Myocyte (in vitro differentiated cells): ENCODE measurements at places on chromosomes 1 and 21. TPM values are rescaled to one million over a fixed set of nuclear protein-coding genes. Genes with fewer than 3 reads are reported as not detected.

FAM131C gene
- not detected in 2 replicates for total RNA-seq

SLFNL1 gene
- 0.05 and 0.27 TPM in 2 replicates for total RNA-seq

SPAG17 gene
- not detected in 2 replicates for total RNA-seq

CNR2 gene
- total RNA-seq: not detected in 2 replicates

CD101 gene
- total RNA-seq: 0.10 and 0.11 TPM in 2 replicates

SSU72 gene
- total RNA-seq: 97.7 and 108 TPM in 2 replicates

GPR161 gene
- total RNA-seq: 7.0 and 8.4 TPM in 2 replicates

GRCh38 chr1:229657993-229658755 is 32.1 kb downstream of the URB2 start:
- no peak for DNase-seq

GRCh38 chr21:45262041-45262581 is 25.6 kb downstream of the POFUT2 start:
- DNase-seq: no peak

DNA sequence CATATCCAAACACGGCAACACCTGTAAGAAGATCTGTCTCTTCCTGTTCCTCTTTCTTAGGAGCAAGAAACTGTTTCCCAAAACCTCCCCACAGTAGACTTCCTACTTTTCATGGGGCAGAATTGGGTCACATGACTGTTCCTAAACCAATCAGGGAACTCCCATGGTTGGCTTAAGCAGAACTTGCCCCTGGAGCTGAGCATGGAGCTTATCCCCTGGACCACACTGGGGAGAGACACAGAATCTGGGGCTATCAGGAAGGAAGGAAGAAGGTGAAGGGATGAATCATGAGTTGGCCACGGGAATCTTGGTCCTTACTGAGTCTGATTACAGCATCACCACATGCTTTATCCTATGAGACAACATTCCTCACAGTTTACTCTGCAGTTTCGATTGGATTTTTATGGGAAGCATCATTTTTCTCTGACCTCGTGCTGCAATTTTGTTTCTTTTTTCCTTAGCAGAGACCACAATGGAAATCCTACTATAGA is 81.8 kb downstream of the CDC7 start:
- peak; percentile 36 for DNase-seq

DNA sequence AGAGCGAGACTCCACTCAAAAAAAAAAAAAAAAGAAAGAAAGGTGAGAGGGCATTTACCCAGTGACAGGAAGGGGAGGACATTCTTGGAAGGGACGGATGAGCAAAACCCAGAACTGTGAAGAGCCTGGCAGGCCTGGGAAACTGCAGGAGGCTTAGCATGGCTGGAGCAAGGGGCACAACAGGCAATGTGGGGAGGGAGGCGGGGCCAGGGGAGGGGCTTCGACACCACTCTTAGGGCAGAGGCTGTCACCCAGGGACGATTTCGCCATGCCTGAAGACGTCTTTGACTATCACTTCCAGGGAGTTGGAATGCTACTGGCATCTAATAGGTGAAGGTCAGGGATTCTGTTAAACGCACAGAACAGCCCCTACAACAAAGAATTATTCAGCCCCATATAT is 184.0 kb downstream of the HUNK start:
- no peak for DNase-seq

GRCh38 chr1:244353551-244354091 is 98.1 kb downstream of the ADSS2 start:
- DNase-seq: peak; percentile 87

DNA sequence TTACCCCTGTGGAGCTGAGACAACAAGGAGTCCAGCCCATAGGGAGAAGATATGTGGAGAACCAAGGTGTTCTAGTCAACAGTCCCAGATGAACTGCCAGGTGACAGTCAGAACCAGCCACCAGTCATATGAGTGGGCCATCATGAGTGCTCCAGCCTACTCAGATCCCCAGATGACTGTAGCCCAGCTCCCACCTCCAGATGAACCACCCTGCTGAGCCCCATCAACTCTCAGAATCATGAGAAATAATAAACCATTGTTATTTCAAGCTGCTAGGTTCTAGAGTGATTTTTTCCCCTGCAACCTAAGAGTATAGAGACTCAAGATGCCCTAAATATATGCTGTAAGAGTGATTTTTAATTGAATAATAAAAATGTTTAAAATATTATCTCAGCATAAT is 444.2 kb downstream of the GPATCH2 start:
- DNase-seq: no peak

DNA sequence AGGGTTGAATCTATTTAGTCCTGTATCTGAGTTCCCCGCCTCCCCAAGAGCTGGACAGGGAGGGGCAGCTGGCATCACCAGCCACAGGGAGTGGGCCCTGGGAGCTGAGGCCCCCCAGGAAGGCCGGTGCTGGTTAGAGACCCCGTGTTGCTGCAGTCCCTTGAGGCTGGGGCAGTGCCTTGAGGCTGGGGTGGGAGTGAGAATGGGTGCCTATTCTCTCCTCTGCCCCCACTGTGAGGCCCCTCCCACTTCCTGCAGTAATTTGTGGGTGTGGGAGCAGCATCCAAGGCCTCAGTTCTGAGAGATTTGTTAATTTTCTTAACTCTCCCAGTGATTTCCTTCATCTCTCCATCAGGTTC is 2.5 kb upstream of the TRAPPC3 start:
- no peak for DNase-seq

- no peak for DNase-seq
Measured at GRCh38 chr1:66452162-66452561, 81.8 kb upstream of the SGIP1 start.

DNA sequence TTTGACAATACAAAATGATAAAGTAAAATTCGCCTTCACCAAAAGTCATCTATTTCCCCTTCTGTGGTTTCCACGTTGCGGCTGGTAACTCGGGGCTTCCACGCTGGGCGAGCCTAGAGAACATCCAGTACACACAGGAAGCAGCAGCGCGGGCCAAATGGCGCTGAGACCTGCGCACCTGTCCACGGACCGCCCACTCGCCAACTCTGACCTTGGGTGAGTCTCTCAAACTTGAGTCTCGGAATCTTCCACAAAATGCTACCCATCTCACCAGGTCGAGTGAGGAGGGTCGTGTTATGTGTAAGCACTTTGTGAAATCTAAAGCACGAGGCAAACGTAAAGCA is 820 bp upstream of the TTF2 start:
- DNase-seq: peak; percentile 11

GRCh38 chr1:43783671-43784205 is 76.4 kb downstream of the ST3GAL3 start:
- no peak for DNase-seq

DNA sequence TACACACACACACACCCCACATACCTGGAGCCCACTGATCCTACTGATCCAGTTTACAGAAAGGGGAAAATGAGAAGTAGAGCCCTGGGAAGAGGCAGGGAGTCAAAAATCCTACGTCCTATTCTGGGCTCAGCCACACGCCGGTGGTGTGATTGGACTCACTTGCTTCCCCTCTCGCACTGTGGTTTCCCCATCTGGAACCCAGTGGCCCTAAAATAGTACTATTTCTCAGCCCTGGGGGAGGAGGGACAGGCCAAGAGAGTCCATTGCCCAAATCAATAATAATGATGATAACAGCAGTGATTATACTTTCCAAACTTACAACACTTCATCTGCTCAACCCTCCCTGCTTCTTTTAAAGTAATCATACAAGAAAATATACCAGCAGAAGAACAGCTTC is 2.9 kb upstream of the PIGR start:
- peak; percentile 35 for DNase-seq

DNA sequence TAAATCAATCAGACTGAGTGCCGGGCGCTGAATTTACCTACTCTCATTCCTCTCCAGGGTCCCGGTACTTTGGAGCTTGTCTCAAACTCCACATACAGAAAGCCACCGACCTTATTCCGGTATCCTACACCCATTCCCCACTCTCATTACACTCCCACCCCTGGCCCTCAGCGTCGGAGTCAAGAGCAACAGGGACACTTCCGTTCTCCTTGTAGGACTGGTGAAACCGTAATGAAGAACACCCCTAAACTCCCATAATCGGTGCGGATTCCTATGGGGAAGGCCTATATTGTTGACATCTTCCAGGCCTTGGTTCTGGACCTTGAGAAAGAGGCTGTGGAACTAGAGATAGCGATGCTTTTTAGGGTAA is 798 bp downstream of the ZBED6 start:
- peak; percentile 51 for DNase-seq

DNA sequence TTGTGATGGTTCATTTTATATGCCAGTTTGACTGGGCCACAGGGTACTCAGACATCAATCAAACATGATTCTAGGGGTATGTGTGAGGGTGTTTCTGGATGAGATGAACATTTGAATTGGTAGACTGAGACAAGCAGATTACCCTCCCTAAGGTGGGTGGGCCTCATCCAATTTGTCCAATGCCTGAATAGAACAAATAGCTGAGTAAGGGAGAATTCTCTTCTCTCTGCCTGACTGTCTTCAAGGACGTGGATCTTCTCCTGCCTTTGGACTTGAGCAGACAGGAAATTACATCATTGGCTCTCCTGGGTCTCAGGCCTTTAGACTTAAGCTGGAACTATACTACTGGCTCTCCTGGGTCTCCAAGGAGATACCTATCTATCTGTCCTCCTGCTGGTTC is 64.4 kb downstream of the SUSD4 start:
- DNase-seq: no peak

DNA sequence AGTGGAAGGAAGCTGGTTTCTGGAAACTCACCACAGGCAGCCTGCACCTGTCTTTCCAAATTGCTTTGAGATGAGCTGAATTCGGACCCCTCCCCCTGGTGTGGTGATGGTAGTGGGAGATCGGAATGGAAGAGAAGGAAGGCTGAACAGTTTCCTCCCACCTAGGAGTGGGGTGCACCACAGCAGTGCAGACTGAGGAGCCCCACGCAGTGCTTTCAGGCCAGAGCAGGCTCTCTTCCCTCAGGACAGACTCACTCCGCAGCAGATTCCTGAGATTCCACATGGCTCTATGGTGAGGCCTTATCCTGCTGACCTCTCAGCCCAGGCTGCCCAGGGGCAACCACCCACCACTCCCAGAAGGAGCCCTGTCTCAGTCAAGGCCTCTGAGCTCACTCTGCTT is 80.9 kb downstream of the ATP1A1 start:
- DNase-seq: peak; percentile 97

- DNase-seq: no peak
Measured at GRCh38 chr1:176609556-176610408, 146.8 kb downstream of the PAPPA2 start.

- DNase-seq: peak; percentile 15
Measured at GRCh38 chr1:111989531-111990025, at the start of gene KCND3. Gene KCND3, minus strand, starts transcription at chr1:111989668.

DNA sequence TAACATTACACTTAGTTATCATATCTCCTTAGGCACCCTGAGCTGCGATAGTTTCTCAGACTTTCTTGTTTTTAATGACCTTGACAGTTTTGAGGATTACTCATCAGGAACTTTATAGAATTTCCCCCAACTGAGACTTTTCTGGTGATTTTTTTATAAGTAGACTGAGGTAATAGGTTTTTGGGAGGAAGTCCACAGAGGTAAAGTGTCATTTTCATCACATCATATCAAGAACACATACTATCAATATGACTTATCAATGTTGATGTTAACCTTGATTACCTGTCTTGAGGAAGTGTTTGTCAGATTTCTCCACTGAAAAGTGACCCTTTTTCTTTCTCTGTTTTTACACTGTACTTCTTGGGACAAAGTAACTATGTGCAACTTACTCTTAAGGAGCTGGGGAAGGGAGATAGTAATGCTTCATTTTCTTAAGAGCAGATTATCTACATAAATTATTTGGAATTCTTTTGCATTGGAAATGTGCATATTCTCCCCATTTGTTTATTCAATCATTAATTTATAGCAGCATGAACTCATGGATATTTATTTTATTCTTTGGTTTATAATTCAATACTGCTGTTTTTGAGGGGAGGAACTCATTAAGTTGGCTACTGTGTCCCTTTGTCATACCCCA is 72.8 kb upstream of the HSD17B7 start:
- DNase-seq: no peak

DNA sequence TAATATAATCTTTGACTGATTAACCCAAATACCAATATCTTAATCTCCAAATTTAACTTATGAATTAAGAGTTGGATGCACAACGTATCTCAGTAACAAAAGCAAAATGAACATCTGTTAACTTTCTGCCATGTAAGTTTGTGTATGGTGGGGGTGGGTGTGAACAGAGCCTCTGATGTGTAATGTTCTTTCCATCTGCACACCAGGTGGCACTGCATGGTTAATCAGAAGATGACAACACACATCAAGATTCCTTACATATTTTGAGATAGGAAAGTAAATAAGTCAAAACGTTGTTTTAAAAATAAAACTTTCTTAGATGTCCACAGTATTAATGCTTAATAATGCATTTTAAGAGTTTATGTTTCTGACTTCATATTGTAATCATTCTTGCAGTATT is 251.9 kb downstream of the DPYD start:
- DNase-seq: peak; percentile 45

GRCh38 chr1:18998016-18998724 is 41.7 kb upstream of the IFFO2 start:
- DNase-seq: no peak

DNA sequence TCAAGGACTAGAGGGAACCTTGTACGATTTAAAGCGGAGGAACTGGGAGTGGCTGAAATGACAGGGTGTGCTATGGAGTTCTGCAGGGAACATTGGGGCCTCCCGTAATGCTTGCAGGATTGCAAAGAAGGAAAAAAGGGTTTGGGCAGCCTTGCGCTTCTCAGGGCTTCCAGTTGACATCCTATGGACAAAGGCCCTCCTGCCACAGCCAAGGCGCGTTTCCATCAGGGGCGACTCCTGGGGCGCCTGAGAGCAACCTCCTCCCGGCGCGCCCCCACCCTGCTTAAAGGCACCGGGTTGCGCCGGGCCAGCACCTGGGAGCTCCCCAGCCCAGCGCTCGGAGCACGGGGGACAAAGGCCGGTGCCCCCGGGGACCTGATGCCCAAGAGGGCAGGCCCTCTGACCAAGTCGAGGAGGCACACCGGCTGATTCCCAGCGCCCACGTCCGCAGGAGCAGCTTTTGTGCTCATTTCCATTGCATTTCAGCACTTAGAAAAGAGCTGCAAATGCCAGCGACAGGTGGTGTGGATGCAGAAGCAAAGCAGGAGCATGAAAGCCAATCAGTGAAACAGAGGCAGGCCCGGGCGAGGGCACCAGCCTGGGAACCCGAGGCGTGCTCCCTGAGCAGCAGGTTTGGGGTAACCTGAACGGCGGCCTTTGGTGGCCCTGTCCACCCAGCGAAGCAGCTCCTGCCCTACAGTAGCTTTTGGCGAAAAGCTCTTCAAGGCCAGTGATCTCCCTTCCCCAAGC is 17.6 kb upstream of the RNF187 start:
- DNase-seq: no peak

- DNase-seq: no peak
Measured at GRCh38 chr21:40165773-40166070, 298.5 kb downstream of the PCP4 start.

DNA sequence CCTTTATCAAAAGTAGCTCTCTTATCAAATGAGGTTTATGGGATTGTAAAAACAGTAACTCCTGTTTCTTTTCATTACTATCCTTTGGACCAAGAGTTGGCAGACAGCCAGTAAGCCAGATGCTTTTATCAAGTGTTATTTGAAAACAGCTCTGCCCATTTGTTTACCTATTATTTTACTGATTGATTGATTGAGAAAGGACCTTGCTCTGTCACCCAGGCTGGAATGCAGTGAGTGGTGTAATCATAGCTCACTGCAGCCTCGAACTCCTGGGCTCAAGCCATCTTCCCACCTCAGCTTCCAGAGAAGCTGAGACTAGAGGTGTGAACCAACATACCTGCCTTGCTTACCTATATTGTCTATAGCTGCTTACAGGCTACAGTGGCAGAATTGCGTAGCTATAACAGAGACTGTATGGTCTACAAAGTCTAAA is 3.6 kb downstream of the PRKAB2 start:
- DNase-seq: peak; percentile 53
